Smooth muscle cell of the brain vasculature (primary cell): ENCODE measurements at places on chromosomes 2 and 18.
A peak's percentile ranks its signal among the peaks of the same experiment; 100 is the strongest.

DNA sequence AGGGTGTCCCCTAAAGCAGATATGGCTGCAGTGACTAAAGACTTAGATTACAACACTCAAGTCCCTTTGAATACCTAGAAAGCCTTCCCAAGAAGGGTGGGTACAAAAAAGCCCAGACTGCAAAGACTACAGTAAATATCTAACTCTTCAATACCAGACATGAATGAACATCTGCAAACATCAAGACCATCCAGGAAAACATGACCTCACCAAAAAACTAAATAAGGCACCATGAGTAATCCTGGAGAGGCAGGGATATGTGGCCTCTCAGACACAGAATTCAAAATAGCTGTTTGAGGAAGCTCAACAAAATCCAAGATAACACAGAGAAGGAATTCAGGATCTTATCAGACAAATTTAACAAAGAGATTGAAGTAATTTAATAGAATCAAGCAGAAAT is 138.2 kb upstream of the OTOS start:
- no peak for DNase-seq

GRCh38 chr2:31580321-31581117 is at the start of gene SRD5A2:
TSS of gene SRD5A2 (minus strand) at chr2:31580938. CDS start at chr2:31580900, 38 bp downstream.
- DNase-seq, result no peak

DNA sequence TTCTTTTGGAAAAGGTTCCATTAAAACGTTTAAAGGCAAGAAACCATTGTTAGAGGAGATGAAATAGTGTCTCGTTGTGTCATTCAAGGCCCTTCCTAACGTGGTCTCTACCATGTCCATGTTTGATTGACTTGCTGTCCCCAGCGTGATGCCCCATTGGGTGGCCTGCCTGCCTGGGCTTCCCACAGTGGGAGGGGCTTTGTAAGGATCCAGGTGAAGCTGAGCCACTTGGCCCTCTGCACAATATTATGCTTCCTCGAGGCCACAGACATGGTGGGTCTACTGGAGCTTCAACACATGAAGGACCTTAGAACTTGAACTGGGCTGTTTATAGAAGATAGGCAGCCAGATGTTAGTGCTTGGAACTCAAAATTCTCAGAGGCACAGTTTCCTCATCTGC is 235.3 kb downstream of the FHOD3 start:
- no peak for DNase-seq

GRCh38 chr2:44771522-44771921 is 170.0 kb upstream of the SIX3 start:
- no peak for DNase-seq

- DNase-seq, result no peak
Measured at GRCh38 chr2:170953941-170954340, 24.9 kb downstream of the GORASP2 start.

DNA sequence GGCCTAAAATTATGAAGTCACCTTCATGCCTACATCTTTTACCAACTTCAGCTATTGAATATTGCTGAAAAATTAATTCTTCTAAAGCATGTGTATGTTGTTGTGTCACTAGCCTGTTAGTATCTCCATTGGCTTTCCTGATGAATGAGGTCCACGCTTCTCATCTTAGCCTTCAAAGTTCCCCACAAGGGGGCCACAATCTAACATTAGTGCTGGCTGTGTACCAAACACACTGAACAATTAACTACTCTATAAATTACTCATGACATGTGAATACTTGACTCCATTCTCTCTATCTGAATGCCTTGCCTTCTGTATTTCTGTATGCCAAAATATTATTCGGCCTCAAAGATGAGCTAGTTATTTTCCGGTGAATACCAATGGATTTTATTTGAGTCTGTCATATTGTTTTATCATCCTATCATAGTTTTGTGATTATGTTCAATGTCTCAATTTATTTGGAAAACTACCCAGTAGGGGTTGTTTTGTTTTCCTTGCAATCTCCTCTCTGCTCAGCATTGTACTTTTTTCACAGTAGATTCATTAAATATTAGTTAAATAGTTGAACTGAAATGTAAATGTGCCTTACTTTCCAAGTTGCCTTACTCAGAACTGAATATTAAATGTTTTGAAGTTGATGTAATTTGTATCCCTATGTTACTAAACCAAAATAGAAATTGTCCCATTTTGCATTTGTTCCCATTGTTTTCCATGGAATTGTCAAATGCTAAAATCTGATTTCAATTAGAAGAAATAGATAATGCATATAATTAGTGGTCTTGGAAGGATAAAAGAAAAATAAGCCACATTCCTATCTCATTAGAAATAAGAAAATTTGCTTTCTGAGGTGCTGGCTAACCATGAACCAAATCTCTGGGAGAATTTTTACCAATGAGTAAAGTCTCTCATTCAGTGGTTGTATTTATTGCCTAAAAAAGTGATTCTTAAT is 208.4 kb upstream of the COL3A1 start:
- no peak for DNase-seq

- no peak for DNase-seq
Measured at GRCh38 chr2:170862286-170862902, 45.7 kb downstream of the GAD1 start.

DNA sequence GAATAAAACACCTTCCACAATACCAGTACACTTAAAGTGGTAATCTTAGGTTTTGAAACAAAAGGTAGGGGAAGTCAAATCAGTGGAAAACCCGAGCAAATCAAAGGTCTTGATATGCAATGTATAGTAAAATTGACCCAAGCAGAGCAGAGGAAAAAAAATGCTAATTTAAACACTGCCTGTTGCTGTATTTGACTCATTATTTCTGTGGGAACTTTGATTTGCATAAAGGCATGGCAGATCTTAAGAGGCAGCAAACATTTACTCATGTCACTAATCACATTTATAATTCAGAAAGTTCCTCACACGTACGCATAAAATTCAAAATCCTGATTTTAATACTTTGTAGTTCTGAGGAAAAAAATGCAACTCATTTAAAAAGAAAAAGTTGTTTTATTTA is 64.4 kb downstream of the IKZF2 start:
- no peak for DNase-seq

DNA sequence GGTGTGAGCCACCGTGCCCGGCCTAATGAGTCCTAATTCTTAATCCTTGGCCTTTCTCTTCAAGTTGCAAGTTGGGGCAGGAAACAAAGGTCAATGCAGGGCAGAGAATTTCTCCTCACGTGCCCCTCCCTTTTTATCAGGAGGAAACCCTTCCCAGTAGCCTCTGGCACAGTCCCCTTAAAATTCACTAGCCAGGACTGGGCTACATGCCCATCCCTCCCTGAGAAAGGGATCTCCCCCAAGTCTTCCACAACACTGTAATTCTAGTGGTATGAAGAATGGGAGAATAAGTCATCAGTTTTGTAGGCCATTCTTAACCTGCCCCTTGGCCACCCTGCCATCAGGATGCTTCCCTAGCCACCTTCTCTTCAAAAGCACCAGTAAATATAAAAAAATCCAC is 42.2 kb downstream of the ARID5A start:
- DNase-seq, result no peak

DNA sequence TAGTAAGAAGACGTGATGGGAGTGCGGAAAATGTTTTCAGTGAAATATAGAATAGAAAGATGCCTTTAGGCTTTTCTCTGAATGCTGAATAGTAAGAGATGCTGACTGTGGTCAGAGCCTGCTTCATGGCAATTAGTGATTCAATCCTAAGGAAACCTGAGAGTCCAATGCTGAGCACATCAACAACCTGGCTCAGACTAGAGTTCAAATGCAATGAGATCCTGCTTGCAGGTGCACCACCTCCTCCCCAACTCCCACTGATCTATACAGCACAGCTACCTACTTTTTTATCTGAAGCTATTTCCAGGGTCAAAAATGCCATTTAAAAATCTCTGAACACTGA is 65.4 kb downstream of the AAK1 start:
- DNase-seq, result no peak

GRCh38 chr18:70205421-70206397 is at the start of gene RTTN:
TSS of gene RTTN (minus strand) at chr18:70205687. CDS start at chr18:70205658, 29 bp downstream.
- peak; percentile 91 for DNase-seq

DNA sequence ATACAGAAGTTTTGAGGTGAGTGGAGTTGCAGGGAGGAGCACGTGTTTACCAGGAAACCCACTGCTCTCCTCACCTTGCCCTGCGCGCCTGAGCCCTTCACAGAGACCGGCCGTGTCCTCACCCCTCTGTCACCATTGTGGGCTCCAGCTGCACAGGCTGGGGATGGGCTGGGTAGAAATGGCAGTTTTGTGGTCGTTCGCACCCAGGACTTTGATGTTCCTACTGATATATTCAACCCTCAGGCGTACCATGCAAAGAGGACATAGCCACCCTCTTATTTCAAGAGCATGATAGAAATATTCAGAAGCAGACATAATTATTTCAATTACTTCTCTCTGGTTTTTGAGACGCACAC is 78.2 kb downstream of the GBX2 start:
- DNase-seq, result no peak

GRCh38 chr2:238790126-238790832 is 57.6 kb upstream of the TWIST2 start:
- no peak for DNase-seq

GRCh38 chr2:69253611-69254301 is 133.3 kb downstream of the GFPT1 start:
- peak; percentile 54 for DNase-seq

GRCh38 chr2:217797661-217798069 is 205.1 kb downstream of the TNS1 start:
- no peak for DNase-seq

DNA sequence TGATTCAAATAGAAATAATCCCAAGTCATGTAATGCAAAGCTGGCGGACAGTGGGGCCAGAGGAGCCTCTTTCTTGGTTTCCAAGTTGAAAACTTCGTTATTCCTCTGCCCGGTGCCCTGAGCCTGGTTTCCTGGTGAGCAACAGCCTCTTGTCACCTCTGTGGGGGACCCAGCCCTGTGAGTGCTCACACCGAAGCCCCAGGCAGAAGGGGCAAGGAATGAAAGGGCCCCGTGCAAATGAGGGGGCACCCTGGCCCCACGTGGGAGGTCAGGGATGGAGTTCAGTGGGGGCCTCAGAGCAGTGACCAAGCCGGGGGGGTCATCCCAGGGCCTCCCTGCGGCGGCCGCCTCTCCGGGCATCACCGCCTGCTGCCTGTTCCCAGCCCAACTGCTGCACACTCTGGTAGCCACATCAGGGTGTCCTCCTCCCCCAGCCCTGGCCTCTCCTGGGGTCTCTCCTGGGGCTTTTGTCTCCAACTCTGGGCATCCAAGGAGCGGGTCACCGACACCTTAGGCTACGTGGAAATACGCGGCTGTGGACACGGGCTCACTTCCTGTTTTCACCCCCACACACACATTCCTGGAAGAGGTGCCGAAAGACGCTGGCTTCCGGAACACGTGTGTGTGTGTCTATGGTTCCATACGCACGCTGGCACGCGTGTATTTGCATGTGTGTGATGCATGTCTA is 64.5 kb downstream of the TWIST2 start:
- no peak for DNase-seq

- no peak for DNase-seq
Measured at GRCh38 chr2:202870431-202871299, 901 bp downstream of the ICA1L start.

DNA sequence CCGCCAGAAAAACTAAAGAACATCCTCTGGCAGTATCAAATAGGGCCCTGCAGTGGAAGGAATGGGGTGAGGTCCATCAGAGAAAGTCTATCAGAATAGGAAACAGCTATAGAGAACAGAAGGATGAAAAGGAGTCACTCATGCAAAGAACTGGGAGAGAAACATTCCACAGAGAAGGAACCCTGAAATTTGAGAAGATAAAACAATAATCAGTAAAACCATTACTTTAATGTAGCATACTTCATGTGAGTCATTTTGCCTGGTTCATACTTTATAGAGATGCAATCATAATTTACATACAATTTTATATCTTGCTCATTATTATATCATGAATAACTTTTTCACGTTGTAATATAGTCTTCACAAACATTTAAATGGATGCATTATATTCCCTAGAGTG is 402.2 kb downstream of the NCKAP5 start:
- no peak for DNase-seq

- DNase-seq, result no peak
Measured at GRCh38 chr2:203070701-203071100, 56.0 kb downstream of the NBEAL1 start.

- DNase-seq, result no peak
Measured at GRCh38 chr2:229910147-229910831, 11.5 kb downstream of the TRIP12 start.

DNA sequence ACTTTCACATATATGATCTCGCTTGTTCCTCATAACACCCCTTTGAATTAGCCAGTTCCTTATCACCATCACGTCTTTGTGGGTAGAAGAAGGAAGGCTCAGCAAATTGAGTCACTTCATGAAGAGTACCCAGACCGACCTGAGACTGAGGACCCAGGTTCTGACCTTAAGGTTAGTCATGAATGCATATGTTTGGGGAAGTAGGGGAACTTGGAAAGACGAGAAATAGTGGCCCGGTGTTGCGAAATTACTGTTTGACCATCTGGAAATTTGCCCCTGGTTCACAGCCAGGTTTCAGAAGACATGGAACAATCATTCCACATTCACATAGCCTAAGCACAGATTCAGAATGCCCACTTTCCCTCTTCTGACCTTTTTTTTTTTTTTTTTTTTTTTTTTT is 59.8 kb downstream of the MEIS1 start:
- DNase-seq, result no peak

DNA sequence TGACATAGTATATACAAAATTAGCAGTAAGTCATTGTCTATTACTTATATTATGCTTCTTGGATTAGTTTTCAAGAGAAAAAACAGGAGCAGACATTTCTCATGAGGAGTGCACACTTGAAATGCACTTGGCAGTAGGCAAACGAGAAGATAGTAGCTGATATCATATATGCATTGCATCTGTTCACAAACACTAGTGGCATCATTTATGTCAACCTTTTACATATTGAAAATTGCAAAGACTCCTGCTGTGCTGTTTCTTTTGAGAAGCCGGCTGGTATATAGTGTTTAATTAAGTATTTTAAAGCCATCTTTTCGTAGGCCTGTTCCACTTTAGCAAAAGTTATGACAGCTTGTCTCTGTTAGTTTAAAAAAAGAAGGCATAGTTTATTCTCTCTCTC is 58.4 kb upstream of the SLC8A1 start:
- no peak for DNase-seq

- no peak for DNase-seq
Measured at GRCh38 chr2:233439191-233439590, 84.9 kb downstream of the DGKD start.

DNA sequence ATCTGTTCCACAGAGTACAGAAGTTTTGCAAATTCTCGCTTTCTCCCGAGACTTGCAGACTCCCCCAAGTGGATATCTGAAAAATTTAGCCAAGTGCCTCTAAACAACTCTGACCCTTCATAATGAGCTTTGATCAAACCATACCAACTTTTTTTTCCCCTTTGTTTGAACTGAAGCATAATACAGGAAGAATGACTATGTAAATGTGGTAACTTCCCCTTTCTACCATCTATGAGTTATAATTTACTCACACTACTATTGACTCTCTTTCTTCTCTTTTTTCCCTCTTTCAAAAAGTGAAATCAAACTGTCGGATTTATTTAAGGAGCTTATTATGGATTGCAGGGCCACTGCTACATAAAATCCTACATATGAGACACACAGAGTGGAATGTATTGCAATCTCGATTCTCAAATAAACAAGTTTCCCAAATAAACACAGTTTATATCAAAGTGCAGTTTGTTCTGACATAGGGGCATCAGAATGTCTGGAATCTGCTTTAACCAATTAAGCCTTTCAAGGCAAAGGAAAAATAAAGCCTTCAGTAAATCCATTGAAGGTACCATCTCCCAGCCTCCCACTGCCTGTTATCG is 1.4 kb upstream of the ZNF804A start:
- DNase-seq, result no peak

- no peak for DNase-seq
Measured at GRCh38 chr2:43136011-43136799, 90.2 kb downstream of the ZFP36L2 start.
